Dermis blood vessel endothelial cell (primary cell): ENCODE measurements at places on chromosomes 6 and 20.

DNA sequence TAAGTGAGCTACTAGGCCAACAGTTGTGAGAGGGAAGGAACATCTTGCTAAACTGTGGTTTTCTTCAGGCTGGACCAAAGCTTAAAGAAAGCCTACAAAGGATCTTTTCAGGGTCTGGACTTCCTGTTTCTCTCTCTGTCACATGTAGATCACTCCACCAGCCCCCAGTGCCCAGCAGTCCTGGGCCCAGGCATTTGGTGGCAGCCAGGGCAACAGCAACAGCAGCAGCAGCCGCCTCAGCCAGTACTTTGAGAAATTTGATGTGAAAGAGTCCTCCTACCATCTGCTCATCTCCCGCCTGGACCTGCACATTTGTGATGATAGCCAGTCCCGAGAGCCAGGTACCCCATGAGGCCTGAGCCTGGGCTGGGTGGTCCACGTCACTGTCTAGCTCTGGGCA is 44.1 kb downstream of the BLTP3A start:
- no peak for DNase-seq

DNA sequence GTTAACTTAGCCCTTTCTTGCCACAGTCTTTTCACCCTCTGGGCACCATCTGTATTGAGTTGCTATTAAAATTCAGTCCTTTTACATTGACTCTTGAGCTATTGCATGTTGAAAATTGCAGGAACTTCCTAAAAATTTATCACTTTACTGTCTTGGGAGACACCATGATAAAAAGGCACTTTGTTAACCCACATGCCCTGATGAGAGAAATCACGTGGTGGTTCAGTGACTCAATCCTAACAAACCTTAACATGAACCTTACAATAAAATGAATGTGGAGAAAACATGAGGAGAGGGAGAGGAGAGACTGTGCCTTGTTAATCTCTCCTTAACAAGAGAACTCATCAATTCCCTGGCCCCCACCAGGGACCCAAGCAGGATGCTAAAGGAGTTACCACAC is 30.8 kb downstream of the GSTA4 start:
- DNase-seq = no peak

GRCh38 chr20:36390719-36391415 is 84.7 kb downstream of the DLGAP4 start:
- DNase-seq = no peak

- DNase-seq = peak; percentile 51
Observed at GRCh38 chr6:144675231-144675861, 390.2 kb downstream of the UTRN start.

GRCh38 chr6:7132398-7133035 is 24.8 kb downstream of the RREB1 start:
- DNase-seq = no peak

GRCh38 chr6:18527836-18528743 is 140.9 kb downstream of the RNF144B start:
- peak; percentile 38 for DNase-seq

- DNase-seq = no peak
Observed at GRCh38 chr20:53445932-53446331, 147.7 kb downstream of the ZNF217 start.

GRCh38 chr6:5469101-5469846 is 208.0 kb downstream of the FARS2 start:
- no peak for DNase-seq

GRCh38 chr6:127195833-127196232 is 70.8 kb upstream of the RNF146 start:
- DNase-seq = no peak

- DNase-seq = no peak
Observed at GRCh38 chr6:112027942-112028674, 25.8 kb upstream of the CCN6 start.

DNA sequence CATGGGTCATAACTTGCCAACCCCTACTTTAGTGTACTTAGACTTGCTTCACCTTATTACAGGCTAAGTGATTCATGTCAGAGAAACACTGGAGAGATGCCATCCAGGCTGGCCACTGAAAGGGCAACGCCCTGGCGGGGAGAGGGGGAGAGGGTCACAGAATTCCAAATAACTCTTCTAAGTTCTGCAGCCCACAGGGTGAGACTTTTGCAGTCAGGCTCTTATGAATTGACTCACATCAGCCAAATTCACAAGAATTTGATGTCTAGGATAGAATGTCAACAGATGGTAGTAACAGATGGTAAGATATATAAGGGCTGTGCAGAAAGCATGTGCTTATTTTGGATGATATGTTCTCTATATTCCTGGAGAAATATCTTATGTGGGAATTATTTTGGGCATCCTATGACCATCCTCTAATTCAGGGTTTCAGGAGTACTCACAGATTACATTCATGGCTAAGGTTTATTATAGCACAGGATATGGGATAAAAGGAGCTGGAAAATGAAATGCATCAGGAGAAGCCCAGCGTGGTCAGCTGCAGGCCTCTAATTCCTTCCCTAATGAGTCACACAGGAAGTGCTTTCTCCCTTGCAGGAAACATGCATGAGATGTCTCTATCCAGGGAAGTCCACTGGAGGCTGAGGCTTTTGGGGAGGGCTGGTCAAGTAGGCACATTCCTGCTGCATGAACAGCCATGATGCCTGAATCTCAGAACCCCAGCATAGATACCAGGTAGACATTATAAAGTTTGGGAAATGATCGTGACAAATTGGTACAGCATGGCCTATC is 58.7 kb upstream of the RIN2 start:
- DNase-seq = peak; percentile 72

DNA sequence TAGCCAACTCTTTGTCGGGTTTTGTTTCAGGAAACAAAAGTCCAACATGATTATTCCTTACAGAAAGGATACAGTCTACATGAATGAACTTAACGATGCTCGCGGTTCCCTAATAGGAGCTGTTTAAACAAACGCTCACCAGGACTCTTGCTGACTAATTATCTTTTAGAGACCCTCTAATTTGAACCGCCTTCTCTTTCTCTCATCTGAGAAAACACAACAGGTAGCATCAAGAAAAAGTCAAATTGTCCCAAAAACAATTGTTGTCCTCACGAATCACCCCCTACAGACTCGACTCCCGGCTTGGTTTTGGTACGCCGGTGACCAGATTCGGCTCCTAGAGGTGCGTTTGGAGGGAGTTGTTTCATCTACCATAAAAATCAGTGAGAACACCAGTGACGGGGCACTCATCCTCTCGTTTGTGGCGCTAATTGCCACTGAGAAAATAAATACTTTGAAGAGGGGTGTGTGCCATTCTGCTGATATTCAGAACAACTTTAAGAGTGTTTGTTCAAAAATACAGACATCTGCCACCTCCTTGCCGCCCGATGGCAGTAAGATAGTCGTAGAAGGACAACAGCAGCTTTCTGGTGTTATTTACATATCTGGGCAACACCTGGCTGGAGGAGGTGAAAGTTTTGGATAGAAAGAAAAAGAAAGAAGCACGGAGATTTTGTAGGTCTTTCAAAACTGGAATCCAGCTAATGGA is 1.1 kb upstream of the SIM1 start:
- DNase-seq = peak; percentile 26

- no peak for DNase-seq
Observed at GRCh38 chr6:84379142-84379541, 151.7 kb upstream of the CEP162 start.

DNA sequence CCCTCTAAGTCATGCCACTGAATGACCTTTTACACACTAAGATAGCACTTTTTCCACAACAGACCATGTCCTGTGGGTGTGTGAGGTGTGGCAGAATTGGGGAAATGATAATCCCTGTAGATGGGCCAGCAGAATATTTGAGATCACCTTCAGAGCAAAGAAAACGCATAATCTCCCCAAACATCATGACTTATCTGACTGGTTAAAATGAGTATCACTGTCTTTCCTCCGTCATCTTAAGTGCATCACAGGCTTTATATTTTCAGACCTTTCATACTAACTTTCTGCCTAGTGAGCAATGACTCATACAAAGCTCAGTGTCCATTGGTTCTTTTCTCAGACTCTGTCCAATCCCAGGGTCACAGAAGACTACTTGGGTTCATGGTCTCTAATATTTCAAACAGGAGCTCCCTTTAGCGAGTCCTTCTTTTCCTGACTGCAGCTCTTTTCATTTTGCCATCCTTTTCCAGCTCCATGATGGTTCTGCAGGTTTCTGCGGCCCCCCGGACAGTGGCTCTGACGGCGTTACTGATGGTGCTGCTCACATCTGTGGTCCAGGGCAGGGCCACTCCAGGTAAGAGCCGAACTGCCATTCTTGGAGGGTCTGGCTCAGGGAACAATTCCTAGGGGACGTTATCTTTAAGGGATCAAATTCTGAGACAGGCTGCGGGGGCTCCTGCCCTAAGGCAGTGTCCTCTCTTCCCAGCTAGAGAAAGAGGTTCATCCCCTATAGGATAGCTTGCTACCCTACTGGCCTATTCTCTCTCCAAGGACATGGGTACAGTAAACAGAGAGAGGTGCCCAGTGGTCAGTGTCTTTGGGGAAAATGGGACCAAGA is at the start of gene HLA-DPB1:
TSS of gene HLA-DPB1 (plus strand) at position 423 of the 838 bp plus-strand sequence. CDS start at position 475, 52 bp downstream.
- peak; percentile 69 for DNase-seq

- no peak for DNase-seq
Observed at GRCh38 chr6:85472744-85473143, 22.9 kb downstream of the NT5E start.

GRCh38 chr20:31676609-31676989 is 38.9 kb downstream of the COX4I2 start:
- no peak for DNase-seq

GRCh38 chr6:50711686-50712085 is 1.6 kb upstream of the TFAP2D start:
- no peak for DNase-seq

DNA sequence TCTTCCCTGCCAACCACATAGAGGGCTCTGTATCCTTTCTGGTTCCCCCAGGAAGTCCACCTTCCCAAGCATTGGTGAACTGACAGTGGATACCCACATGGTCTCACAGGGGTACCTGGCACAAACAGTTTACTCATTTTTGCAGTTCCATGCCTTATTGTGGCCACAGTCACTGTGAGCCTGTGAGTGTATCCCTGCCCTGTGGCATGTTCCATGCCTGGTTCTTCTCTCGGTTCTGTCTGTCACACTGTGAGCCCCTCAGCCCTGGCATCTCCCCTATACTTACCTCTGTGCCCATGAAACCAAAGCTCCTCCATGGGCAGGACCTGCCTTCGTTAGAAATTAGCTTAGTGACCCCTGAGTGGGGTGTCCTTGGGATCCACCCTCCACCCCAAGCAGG is 107.8 kb downstream of the TOX2 start:
- no peak for DNase-seq

GRCh38 chr20:24768201-24768636 is 180.8 kb upstream of the CST7 start:
- DNase-seq = no peak

- DNase-seq = no peak
Observed at GRCh38 chr6:90431576-90431975, 134.9 kb upstream of the BACH2 start.
